ENCODE measurements at places on chromosomes 3 and 15.

DNA sequence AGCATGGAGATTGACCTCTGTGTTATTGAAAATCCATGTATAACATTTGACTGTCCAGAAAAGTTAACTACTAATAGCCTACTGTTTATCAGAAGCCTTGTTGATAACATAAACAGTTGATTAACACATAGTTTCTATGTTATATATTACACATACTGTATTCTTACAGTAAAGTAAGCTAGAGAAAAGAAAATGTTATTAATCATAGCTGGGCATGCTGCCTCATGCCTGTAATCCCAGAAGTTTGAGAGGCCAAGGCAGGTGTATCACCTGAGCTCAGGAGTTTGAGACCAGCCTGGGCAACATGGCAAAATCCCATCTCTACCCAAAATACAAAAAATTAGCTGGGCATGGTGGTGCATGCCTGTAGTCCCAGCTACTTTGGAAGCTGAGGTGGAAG, 163.3 kb downstream of the EPHA6 start:
- no peak for DNase-seq

DNA sequence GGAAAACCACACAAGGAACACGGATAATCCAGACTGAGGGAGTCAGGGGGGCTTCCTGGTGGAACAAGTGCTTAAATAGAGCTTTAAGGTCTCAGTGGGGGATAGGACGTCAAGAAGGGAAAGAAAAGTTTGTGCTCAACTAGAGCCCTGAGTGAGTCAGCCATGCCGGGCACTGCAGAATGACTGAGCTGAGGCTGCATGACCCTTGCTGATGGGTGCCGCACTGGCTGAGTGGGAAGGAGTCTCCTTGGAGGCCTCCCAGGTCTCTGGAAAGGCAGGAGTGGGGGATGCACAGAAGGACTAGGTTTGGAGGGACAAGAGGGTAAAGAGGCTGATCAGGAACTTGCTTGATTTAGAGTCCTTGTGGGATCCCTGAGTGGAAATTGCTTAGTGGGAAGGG, 150.3 kb downstream of the RPLP1 start:
- no peak for DNase-seq

DNA sequence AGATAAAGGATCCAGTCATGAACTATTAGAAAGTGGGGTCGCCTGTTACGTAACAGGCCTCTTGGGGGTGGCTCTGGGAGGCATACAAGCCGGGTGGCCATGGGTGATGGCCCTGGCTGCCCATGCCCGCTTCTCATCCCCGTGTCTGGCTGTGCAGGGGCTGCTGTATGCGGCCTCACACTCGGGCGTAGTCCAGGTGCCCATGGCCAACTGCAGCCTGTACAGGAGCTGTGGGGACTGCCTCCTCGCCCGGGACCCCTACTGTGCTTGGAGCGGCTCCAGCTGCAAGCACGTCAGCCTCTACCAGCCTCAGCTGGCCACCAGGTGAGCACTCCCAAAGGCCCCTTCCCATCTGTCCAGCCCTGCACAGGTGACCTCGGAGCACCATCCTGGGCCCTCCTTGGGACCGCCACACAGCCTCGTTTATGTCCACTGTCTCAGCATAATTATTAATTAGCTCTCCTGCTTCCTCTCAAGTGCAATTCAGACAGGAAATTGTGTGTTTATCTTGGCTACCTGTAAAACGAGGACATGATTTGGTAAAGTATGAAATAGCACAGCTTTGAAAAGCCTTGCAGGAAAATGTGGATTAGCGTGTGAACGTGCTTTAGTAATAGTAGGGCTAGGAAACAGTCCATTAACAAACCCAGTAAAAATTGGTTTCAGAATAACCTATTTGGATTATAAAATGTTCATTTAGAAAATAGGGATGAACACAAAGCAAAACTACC, 8.1 kb downstream of the CIB1 start:
- no peak for DNase-seq

GRCh38 chr3:100018806-100019205, 95.5 kb downstream of the FILIP1L start:
- DNase-seq: no peak

DNA sequence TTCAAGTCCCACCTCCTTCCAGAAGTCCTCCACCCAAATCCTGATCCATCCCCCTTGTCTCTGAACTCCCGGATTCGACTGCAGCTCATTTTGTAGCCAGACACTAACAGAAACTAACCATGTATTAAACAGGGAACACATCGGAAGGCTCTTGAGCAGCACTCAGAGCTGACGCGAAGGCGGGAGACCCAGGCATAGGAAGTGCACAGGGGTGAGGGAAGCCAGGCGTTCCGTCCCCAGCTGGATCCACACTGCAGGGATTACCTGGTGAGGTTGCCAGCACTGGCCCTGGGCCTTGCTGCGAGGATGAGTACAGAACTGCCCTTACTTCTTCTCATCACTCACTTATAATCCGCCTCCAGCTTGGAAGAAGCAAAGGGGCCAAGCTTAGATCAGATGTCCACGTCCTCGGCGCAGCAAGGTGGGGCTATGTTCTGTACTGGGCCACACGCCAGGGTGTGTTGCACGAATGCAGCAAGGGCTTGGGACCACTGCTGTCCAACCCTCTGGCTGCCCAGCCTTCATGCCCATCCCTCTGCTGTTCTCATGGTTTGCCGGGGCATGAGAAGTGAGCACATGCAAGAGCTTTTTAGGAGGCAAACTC, 124.2 kb upstream of the SMAD3 start:
- DNase-seq: no peak

DNA sequence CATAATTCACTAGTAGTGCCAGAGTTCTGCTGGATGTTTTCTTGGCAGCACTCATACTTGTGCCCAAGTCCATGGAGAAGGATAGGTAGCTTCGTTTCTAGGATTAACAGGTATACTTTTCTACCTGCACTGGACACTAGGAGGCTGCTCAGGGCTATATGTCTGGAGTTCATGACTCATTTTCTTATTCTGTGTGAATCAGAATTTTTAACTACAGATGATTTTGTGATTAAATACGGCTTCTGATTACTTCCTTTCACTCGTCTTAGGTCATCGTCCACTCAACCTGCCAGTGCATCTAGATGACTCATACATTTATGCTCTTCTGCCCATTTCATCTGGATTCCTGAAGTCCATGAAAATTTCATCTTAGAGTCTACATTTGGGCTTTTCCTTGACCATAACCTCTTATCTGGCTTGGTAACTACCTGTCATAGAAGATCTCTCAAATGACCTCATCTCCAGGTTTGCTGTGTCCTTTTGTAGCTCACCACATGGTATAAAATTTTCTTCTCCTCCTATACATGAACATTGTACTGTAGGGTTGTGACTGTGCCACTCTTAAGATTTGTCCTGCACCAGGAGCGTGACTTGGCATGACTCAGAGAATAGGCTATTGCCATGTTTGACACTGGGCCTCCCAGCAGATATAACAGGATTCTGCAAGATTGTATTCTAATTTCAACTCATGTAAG, 66.7 kb upstream of the GCSAM start:
- DNase-seq: no peak

DNA sequence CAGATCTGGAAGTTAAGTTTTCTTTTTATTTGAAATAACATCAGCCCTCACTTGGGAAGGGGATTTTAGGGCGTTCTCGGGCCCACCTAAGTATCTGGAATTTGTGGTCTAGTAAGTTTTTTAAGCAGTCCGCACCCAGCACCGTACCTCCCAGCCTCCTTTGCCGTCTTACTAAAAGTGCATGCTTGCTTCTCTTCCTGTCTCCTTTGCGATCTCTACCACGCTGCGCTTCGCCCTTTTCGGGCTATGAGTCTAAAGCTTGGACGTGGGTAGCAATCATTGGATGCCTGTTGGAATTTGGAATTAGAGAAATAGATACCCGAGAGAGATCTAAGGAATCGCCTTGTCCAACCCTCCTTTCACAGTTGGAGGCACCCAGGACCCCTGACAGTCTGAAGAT, 1.1 kb downstream of the THSD4 start:
- DNase-seq: no peak

DNA sequence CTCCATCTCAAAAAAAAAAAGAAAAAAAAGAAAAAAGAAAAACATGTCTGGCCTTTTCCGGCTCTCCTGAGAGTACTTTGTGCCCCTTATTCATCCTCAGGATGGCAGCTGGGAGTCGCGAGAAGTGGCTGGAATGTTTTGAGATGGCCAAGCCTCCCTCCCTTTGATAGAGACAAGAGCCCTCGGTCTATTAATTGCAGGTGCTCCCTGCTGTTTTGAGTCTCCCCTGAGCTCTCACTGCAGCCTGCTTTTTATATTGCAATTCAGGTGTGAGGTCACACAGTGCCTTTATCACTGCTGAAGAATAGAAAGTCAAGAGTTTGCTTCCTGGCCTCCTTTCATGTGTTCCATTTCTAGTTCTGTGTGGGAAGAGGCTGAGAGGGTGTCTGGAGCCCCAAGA, 10.9 kb downstream of the CA12 start:
- DNase-seq: no peak

- no peak for DNase-seq
Measured at GRCh38 chr3:97880267-97880666, 58.5 kb downstream of the CRYBG3 start.

DNA sequence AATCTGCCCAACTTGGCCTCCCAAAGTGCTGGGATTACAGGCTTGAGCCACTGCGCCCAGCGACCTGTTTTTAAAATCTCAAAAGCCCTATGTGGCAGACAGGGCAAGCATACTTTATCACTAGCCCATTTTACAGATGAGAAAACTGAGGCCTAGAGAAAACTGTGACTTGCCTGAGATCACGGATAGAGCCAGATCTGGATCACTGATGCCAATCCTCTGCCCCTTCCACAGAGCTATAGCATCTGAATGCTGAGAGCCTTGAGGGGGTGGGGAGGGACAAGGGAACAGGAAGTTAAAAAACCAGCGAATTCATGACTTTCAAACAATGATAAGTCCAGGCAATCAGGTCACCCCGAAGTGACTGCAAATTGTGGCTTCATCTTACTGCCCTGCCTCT, 7.3 kb downstream of the ANKRD63 start:
- no peak for DNase-seq

- DNase-seq: no peak
Measured at GRCh38 chr3:179016979-179017670, 54.5 kb downstream of the ZMAT3 start.

- DNase-seq: no peak
Measured at GRCh38 chr3:11199902-11200845, 45.9 kb downstream of the HRH1 start.

GRCh38 chr15:49900006-49900902, 218.8 kb downstream of the ATP8B4 start:
- DNase-seq: no peak

DNA sequence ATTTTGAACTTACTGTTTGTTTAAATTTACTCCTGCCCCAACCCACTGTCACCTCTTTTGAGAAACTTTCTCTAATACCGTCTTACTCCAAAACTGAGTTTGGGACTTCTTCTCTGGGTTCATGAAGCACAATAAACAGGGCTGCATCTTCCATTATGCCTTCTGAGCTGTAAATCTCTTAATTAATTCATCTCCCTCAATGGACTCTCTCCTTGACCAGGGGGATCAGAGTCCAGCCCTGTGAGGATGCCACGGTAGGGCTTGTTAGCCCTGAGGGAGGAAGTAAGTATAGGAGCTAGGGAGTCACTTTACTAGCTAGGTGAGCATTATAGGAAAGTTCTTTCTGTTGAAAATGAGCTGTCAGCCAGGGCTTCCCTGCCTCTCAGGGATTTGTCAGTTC, 299.3 kb upstream of the SATB1 start:
- no peak for DNase-seq

DNA sequence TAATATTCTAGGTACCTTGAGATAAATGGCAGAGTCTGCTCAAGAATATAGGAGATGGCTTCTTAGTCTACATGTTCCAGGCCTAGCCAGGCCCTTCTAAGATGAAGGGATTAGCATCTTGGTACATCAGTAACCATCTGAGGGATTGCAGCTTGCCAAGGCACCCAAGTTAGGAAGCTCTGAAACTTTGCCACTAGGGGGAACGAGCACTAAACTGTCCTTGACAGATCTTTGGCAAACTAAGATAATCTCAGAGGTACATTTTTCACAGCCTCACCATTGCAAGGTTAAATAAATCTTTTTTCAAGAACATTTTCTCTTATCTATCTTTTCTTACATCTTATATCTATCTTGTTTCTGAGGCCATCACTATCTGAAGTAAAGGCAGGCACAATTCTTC, 351.2 kb downstream of the RAP2B start:
- DNase-seq: no peak

DNA sequence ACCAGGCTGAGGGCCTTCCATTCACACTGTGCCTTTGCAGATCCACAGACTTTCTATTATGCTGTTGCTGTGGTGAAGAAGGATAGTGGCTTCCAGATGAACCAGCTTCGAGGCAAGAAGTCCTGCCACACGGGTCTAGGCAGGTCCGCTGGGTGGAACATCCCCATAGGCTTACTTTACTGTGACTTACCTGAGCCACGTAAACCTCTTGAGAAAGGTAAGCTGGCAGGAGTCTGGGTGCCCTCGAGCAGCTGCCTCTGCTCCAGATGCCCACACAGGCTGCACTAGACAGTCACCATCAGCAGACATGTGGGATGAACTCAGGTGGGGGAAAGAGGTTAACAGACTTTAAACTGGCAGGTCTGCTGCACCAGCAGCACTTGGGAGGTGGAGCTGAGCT, 8.3 kb downstream of the TF start:
- DNase-seq: no peak

GRCh38 chr3:25090698-25091453, 337.2 kb upstream of the RARB start:
- no peak for DNase-seq

DNA sequence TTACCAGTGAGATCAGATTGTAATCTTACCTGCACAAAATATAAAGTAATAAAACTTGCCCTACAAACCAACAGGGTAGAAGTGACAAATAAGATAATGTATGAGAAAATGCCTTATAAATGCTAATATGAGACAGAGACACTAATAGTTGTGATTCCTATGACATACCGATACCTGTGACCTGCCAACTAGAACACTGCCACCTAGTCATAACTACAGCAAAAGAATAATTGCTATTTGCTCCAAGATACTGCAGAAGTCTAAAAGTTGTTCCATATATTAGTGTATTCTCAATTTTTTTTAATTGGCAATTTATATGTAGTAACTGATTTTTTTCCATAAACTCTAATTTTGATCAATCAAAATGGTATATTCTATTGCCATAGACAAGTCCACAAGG, 25.3 kb upstream of the GP5 start:
- no peak for DNase-seq

DNA sequence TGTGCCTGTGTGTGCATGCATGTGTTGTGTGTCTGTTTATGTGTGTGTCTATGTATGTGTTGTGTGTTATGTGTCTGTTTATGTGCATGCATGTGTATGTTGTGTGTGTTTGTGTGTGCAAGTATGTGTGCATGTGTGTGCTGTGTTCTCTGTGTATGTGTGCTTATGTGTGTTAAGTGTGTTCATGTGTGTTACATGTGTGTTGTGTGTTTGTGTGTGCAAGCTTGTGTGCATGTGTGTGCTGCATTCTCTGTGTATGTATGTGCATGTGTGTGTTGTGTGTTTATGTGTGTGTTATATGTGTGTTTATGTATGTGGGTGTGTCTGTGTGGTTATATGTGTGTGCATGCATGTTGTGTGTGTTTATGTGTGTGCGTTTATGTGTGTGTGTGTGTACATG, 14.9 kb downstream of the UROC1 start:
- no peak for DNase-seq

- no peak for DNase-seq
Measured at GRCh38 chr15:29029651-29030195, 143.9 kb downstream of the APBA2 start.

GRCh38 chr3:31755926-31756658, 223.4 kb downstream of the STT3B start:
- no peak for DNase-seq

Data from HTR-8/SVneo (cell line).